Neural progenitor cell (in vitro differentiated cells): ENCODE measurements at places on chromosomes 16 and 17.

GRCh38 chr17:66739553-66739952, 95.4 kb upstream of the CACNG5 start:
- no peak for DNase-seq

DNA sequence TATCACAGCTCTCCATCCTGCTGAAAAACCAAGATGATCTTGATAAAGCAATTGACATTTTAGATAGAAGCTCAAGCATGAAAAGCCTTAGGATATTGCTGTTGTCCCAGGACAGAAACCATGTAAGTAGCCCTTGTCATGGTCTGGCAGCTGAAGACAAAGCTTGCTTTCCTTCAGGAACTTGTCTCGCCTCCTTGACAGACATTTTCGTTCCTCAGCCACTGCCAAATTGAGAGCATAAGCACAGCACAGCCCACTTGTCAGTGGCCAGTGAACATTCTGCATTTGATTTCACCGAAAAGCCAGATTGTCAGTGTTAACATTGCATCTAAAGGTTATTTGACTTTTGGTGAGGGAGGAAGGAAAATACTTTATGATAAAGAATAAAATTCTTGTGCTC, 35.6 kb downstream of the MAP3K3 start:
- DNase-seq, result no peak

GRCh38 chr16:31008149-31008548, 2.3 kb downstream of the STX1B start:
- DNase-seq, result no peak

DNA sequence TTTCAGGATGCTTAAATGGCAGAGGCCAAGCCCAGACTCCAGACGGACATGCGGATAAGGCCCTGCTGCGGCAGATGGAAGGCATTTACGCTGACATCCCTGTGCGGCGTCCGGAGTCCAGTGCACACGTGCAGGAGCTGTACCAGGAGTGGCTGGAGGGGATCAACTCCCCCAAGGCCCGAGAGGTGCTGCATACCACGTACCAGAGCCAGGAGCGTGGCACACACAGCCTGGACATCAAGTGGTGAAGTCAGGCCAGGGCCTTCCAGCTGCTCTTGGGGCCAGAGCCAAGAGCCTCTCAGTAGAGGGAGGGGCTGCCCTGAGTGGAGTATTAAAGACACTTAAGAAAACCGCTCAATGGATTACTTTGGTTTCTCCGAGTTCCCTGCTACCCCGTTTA, 29.4 kb downstream of the NARF start:
- no peak for DNase-seq

GRCh38 chr17:49578414-49578813, 2.7 kb downstream of the NXPH3 start:
- DNase-seq, result no peak

DNA sequence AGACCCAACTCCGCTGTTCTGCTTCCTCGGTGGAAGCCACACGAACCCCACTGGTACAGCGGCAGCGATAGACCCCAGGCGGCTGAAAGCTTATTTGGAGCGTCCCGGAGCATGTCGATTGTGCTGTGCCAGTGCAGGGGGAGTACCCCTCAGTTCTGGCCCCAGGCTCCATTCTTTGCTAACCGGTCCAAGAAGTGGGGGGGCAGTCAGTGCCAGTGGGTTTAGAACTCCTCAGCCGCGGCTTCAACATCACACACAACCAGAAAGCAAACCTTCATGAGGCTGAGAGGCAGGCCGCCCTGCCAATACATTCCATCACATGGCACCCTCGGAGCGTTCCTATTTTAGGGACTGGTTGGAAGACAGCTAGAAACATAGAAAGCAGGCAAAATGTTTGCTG, 1.7 kb upstream of the MNT start:
- peak; percentile 49 for DNase-seq

- no peak for DNase-seq
Observed at GRCh38 chr16:24976061-24976779, 38.9 kb downstream of the ARHGAP17 start.

DNA sequence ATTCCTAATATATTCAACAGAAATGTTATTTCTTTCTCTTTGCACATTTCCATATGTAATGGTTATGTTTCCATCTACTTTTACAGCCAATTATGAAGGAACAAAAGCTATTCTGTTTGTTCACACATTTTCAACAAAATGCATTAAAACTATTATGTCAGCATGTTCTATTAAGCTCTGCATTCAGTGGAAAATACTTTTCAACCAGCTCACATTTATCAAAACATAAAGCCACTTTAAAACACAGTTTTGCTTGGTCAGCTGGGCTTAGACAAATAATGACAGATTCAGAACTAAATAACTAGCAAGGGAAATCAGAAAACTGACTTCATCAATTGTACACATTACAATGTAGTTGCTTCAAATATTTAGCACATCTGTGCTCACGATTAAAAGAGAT, 6.9 kb downstream of the SALL1 start:
- no peak for DNase-seq

GRCh38 chr16:81094771-81095251, 1.4 kb downstream of the GCSH start:
- DNase-seq, result no peak

DNA sequence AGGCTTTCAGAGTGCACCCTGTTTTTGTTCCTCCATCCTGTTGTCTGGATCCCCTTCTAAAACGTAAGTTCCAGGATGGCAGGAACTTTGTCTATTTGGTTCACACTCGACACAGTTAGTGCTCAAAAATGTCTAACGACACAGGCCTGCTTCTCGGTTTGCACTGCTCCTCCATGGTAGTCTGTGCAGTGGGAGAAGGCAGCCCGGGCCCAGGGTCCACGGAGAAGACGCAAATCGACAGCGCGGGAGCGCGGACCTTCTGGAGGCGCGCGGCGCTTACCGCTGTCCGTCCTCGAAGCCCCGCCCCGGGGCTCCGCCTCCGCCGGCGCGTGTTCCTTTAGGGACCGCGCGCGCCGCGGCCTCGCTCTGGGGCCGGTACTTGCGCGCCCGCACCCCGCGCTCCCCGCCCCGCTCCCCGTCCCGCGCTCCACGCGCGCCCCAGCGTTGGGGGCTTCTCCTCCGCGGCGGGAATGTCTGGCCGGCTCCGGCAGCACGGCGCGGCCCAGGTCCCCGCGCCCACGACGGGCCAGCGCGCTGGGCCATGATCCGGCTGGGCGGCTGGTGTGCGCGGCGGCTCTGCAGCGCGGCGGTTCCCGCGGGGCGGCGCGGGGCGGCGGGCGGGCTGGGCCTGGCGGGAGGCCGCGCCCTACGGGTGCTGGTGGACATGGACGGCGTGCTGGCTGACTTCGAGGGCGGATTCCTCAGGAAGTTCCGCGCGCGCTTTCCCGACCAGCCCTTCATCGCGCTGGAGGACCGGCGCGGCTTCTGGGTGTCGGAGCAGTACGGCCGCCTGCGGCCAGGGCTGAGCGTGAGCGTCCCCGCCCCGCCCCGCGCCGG, at the start of gene NT5M:
Gene NT5M, plus strand, starts transcription at position 364 of the 837 bp plus-strand sequence. Its CDS starts 178 bp downstream, at position 542.
- peak; percentile 92 for DNase-seq

DNA sequence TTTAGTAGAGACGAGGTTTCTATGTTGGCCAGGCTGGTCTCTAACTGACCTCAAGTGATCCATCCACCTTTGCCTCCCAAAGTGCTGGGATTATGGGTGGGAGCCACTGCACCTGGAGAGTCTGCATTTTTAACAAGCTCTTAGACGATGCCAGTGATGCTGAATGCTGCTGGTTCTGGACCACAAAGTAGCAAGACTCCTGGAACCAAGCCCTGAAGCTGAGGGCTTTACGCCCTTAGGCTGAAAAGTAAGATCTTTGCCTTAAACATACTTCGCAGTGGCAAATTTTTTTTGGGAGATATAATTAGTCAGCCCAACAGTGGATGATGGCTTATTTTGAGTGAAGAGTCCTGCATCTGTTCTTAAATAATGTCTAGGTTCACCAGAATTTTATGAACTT, 14.0 kb downstream of the METTL9 start:
- no peak for DNase-seq

DNA sequence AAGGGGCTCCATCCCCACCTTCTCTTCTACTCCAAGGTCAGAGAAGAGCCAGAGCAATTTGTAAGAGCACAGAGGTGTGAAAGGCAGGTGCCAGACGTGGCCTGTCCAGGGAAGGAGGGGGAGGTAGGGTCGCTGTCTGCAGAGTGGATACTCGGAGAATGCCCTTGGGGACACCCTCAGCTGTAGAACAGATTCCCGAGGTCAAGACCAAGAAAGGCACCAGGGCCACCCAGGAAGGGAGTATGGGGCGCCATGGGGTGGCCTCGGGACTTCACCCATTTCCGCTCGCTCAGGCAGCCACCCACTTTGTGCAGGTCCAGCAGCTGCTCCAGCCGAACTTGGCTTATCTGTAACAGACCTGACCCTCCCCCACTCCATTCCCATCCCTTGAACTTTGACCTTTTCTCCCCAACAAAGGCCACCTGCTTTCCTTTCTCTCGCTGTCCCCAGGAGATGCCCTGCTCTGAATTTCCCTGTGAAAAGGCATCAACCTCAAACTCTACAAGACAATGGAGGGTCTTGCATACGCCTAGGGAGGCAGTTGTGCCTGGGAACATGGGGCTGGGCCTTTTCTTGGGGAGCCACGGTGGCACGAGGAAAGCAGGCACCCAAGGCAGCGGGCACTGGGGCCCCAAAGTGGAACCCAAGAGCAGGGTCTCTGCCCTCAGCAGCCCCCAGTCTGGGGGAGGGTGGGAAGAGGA, 11.3 kb upstream of the AXIN2 start:
- peak; percentile 70 for DNase-seq

DNA sequence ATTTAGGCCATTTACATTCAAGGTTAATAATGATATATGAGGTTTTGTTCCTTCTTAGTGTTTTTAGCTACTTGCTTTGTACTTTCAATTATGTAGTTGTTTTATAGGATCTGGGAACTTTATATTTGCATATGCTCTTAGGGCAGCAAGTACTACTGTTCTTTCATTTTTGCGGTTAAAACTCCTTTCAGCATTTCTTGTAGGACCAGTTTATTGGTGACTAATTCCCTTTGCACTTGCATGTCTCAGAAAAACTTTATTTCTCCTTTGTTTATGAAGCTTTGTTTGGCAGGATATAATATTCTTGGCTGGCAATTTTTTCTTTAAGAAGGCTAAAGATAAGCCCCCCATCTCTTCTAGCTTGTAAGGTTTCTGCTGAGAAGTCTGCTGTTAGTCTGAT, 131.3 kb upstream of the CDH8 start:
- no peak for DNase-seq
